HepG2 (cell line): ENCODE measurements at places on chromosomes 4 and X. TPM values are rescaled to one million over a fixed set of nuclear protein-coding genes. Genes with fewer than 3 reads are reported as not detected.

Gene TRMT44
- 6.5 and 8.6 TPM in 2 replicates for total RNA-seq

Gene TGIF2LX
- not detected in 2 replicates for total RNA-seq

Gene FAM53A
- total RNA-seq = 0.62 and 1.1 TPM in 2 replicates

Gene CTAG1B
- not detected in 2 replicates for total RNA-seq

Gene NAP1L2
- total RNA-seq = 0.07 TPM in 1 of 2 replicates, not detected in the other

Gene CXCL11
- total RNA-seq = not detected in 2 replicates

Gene IL2RG
- total RNA-seq = not detected in 2 replicates

Gene TMEM47
- total RNA-seq = not detected in 2 replicates

Gene TRIM2
- 4.2 and 7.0 TPM in 2 replicates for total RNA-seq

Gene NEUROG2
- not detected in 2 replicates for total RNA-seq

Gene ODAPH
- total RNA-seq = not detected in 2 replicates

Gene HSFX4
- not detected in 2 replicates for total RNA-seq

Gene TBX22
- not detected in 2 replicates for total RNA-seq

Gene NHSL2
- total RNA-seq = not detected in 2 replicates

Gene SSX3
- not detected in 2 replicates for total RNA-seq

Gene CDKL2
- total RNA-seq = not detected in 2 replicates

Gene VAMP7
- 20.7 and 34.7 TPM in 2 replicates for total RNA-seq
